GM23248 (cell line): ENCODE measurements at places on chromosomes 7 and 10. TPM values are rescaled to one million over a fixed set of nuclear protein-coding genes. Genes with fewer than 3 reads are reported as not detected.

Gene PRKAG2
- total RNA-seq = 11.5 and 19.5 TPM in 2 replicates

Gene SPDYE9
- total RNA-seq = not detected in 2 replicates

Gene STEAP1B
- 31.6 and 45.1 TPM in 2 replicates for total RNA-seq

Gene TAS2R5
- not detected in 2 replicates for total RNA-seq

Gene HOXA4
- 0.13 and 1.8 TPM in 2 replicates for total RNA-seq

Gene PAX2
- total RNA-seq = not detected in 2 replicates

Gene MDH2
- 71.7 and 72.4 TPM in 2 replicates for total RNA-seq

Gene NODAL
- not detected in 2 replicates for total RNA-seq

Gene C7orf57
- not detected in 2 replicates for total RNA-seq

Gene RARRES2
- not detected in 2 replicates for total RNA-seq

Gene EZH2
- 6.1 and 7.6 TPM in 2 replicates for total RNA-seq

Gene GPC2
- 0.22 and 1.0 TPM in 2 replicates for total RNA-seq

Gene OR9A2
- total RNA-seq = not detected in 2 replicates

Gene KCNMA1
- total RNA-seq = 14.2 and 18.6 TPM in 2 replicates

Gene SPAM1
- total RNA-seq = not detected in 2 replicates

Gene CNNM2
- 4.0 and 5.7 TPM in 2 replicates for total RNA-seq

Gene COX19
- total RNA-seq = 5.5 and 5.6 TPM in 2 replicates

Gene CYP2E1
- total RNA-seq = 15.4 TPM in 1 of 2 replicates, not detected in the other

Gene CDK6
- total RNA-seq = 61.5 and 77.0 TPM in 2 replicates

Gene RPEL1
- not detected in 2 replicates for total RNA-seq

Gene SPOCK2
- total RNA-seq = not detected in 2 replicates

Gene TSPAN13
- total RNA-seq = 4.2 and 6.2 TPM in 2 replicates

Gene TNKS2
- total RNA-seq = 29.3 and 31.5 TPM in 2 replicates

Gene RNLS
- 15.3 and 23.1 TPM in 2 replicates for total RNA-seq

Gene ATRNL1
- not detected in 2 replicates for total RNA-seq

Gene ADCYAP1R1
- total RNA-seq = not detected in 2 replicates

Gene STMP1
- total RNA-seq = 11.3 and 16.9 TPM in 2 replicates

Gene SPDYE16
- not detected in 2 replicates for total RNA-seq

Gene RNF148
- total RNA-seq = 0.25 TPM in 1 of 2 replicates, not detected in the other

Gene KLF14
- 0.11 TPM in 1 of 2 replicates, not detected in the other for total RNA-seq

Gene DEPP1
- 7.0 and 10.1 TPM in 2 replicates for total RNA-seq

Gene HPSE2
- total RNA-seq = not detected in 2 replicates

Gene TYW1B
- 1.6 TPM in 1 of 2 replicates, not detected in the other for total RNA-seq

Gene CCDC186
- 9.8 and 12.3 TPM in 2 replicates for total RNA-seq

Gene NKX2-3
- not detected in 2 replicates for total RNA-seq

Gene OLAH
- total RNA-seq = not detected in 2 replicates

Gene CCDC146
- total RNA-seq = 0.32 and 0.89 TPM in 2 replicates

Gene EGR2
- total RNA-seq = 0.76 and 1.1 TPM in 2 replicates

Gene ZNF485
- total RNA-seq = 1.5 and 6.7 TPM in 2 replicates

Gene WDFY4
- total RNA-seq = not detected in 2 replicates

Gene OR2A5
- not detected in 2 replicates for total RNA-seq

Gene KBTBD2
- total RNA-seq = 31.1 and 33.1 TPM in 2 replicates

Gene NPC1L1
- not detected in 2 replicates for total RNA-seq

Gene CYP26C1
- not detected in 2 replicates for total RNA-seq

Gene MMRN2
- total RNA-seq = 4.5 and 7.3 TPM in 2 replicates

Gene ADARB2
- not detected in 2 replicates for total RNA-seq

Gene ARL5B
- total RNA-seq = 10.7 and 11.8 TPM in 2 replicates

Gene ERV3-1
- total RNA-seq = 4.8 and 6.4 TPM in 2 replicates

Gene STYXL1
- total RNA-seq = 31.5 and 42.5 TPM in 2 replicates

Gene DNAH11
- total RNA-seq = 0.51 and 3.1 TPM in 2 replicates

Gene SCIN
- 0.13 and 0.32 TPM in 2 replicates for total RNA-seq

Gene KCND2
- 1.5 and 2.7 TPM in 2 replicates for total RNA-seq

Gene GRID2IP
- not detected in 2 replicates for total RNA-seq

Gene HMX2
- not detected in 2 replicates for total RNA-seq

Gene TIMM23
- 75.2 and 104 TPM in 2 replicates for total RNA-seq

Gene FGL2
- total RNA-seq = 3.8 and 4.8 TPM in 2 replicates

Gene AKR1C1
- 23.8 and 39.4 TPM in 2 replicates for total RNA-seq

Gene GNAT3
- not detected in 2 replicates for total RNA-seq
